ENCODE measurements at places on chromosomes 4 and X.

- DNase-seq = no peak
Observed at GRCh38 chr4:80107374-80107773, 34.3 kb upstream of the ANTXR2 start.

DNA sequence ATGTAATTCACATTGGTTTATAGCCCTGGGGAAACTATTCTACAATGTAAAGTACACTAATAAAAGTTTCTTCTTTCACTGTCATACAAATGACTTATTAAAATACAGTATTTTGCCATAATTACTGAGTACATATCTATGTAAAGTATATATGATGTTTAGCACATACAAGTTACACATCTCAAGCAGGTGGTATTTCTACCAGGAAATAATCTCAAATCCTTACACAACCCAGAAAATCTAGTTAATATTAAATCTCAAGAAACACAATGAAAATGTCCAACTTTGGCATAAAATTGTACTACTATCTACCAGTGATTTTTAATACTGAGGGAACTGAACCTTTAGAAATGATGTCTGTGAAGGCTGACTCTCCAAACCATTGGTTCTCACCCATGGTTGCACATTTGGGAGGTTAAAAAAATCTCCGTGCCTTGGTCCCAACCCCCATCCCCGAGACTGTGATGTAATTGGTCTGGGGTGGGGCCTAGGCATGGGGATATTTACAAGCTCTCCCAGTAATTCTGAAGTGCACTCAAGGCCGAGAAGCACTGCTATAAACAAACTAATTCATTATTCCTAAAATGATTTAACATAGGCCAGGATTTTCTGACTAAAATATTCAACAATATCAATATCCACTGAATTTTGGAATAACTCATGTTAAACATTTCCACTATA lies 27.6 kb downstream of the MAP3K15 start:
- DNase-seq = no peak

- DNase-seq = no peak
Observed at GRCh38 chr4:172188248-172188988, 375.2 kb downstream of the GALNTL6 start.

DNA sequence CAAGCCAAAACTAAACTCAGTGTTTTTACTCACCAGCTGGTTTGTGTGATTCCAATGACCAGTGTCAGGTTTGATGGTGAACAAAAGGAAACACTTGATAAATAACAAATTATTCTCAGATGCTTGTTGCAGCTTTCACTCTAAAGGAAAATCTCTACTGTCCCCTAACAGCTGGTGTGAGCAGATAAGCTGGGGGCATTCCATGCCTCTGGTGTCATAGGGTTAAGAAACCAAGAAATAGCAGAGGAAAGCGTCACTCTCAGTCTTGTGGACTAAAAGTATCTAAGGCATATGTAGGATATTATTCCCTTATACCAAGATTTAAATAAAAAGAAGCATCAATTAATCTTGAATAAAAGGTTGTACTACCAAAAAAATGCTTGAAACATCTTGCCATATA lies 24.3 kb downstream of the TRPC5 start:
- DNase-seq = no peak

DNA sequence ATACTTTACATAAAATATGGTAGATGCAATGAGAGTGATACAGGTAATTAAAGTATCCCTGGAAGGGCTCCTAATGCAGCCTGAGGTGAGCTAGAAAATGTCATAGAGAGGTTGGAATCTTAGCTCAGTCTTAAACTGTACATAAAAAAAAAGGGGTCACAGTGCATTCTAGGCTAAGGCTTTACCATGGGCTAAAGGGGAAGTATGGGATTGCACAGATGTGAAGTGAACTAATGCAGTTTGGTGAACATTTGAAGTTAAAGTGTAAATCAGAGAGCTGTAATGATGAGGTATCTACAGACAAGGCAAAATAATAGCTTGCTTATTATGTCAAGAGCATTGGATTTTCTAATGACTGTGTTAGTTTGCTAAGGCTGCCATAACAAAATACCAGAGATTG lies 405.9 kb downstream of the ADGRL3 start:
- no peak for DNase-seq

Data from stimulated activated CD4-positive, alpha-beta T cell treated with anti-CD3 and anti-CD28 coated beads, Interleukin-12 subunit alpha, Interleukin-12 subunit beta, amount 100 ng/mL, for 48 hours (primary cell).